ENCODE measurements at places on chromosomes 13 and 19.

DNA sequence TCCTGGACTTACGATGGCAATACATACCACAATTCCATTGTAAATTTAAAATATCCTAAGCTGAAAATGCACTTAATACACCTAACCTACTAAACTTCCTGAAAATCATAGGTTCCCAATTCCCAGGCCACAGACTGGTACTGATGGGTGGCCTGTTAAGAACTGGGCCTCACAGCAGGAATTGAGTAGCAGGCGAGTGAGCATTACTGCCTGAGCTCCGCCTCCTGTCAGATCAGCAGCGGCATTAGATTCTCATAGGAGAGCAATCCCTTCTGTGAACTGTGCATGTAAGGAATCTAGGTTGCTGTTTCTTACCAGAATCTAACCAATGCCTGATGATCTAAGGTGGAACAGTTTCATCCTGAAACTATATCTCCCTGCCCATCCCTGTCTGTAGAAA, 1670.2 kb upstream of the PCDH20 start:
- DNase-seq: no peak

DNA sequence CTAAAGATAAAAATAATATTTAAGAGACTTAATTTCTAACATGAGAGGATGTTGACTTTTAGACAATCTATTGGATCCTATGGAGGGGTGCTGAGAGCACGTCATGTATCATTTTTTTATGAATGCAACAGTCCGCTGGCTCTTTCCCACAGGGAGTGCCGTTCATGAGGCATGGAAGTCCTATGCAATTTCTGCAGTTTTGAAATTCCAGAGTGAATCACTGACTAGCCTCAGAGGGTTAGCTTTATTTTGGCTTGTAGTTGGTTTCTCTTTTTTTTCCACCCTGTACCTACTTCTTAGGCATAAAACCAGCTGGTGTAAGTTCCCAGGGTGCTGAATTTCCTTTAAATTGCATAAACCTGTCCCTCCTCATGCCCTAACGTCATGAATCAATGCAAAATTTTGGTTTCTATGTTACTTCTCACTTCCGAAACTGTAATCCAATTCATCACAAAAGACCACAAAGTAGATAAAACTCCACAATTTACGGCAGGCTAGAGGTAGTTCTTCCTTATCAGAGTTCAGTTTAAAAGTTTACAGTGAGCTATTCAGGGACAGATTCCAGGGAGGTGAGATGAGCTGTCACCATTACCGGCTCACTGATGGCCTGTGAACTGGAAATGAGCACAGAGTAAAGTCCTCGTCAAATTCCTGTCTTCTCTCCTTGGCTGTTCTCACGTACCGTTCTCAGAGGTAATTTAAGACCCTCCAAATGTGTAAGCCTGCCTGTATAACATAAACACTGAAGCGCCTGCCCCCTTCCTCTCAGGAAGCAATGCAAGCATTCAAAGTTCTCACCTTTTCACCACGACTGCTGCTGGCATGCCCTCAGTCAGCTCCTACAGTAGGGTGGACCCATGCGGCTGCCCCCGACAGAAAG, 216.6 kb upstream of the SLC10A2 start:
- DNase-seq: peak; percentile 86

DNA sequence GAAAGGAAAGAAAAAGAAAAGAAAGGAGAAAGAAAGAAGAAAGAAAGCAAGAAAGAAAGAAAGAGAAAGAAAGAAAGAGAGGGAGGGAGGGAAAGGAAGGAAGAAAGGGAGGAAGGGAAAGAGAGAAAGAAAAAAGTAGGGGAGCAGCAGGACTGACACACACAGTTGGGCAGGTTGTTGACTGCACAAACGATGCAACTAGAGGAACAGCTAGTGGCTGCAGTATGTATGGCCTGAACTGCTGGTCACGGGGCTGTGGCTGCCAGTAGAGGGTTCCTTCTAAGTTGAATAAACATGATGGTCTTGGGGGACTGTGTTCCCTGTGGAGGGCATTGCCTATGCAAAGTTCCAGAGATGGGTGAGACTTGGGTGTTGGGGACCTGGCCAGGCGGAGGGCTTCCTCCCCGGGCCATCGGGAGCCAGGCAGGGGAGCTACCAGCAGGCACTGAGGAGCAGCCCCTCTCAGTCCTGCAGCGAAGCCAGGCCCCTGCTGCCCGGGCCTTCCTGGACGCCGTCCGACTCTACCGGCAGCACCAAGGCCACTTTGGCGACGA, 16.7 kb upstream of the COLGALT1 start:
- no peak for DNase-seq

DNA sequence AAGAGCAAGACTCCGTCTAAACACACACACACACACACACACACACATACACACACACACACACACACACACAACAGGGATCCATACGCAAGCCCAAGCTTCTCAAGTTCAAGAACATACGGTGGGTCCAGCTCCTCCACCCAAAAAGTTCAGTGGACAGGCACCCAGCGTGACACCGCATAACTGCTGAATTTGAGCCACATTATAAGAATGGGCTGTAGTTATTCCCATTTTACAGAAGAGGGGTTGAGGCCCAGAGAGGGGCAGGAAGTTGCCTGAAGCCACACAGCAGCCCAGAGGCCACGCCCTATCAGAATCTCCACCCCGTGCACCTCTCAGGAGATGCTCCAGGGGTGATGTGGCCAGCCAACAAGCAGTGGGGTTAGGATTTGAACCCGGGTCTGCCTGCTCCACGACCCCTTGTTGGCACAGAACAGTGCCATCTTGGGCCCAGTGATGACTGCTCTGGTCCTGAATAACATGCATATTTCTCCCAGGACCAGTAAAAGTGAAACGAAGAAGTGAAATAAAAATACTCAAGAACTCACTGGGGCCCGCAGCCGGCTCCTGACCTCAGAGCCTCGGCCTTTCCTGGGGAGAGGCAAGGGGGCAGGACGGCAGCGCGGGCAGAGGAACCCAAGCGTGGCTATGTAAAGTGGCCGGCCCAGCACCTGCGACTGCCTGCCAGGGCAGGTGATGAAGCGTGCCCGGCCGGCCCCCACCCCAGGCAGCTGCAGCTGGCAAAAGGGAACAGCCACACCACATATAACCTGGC, 61.9 kb downstream of the AP1M1 start:
- DNase-seq: no peak

DNA sequence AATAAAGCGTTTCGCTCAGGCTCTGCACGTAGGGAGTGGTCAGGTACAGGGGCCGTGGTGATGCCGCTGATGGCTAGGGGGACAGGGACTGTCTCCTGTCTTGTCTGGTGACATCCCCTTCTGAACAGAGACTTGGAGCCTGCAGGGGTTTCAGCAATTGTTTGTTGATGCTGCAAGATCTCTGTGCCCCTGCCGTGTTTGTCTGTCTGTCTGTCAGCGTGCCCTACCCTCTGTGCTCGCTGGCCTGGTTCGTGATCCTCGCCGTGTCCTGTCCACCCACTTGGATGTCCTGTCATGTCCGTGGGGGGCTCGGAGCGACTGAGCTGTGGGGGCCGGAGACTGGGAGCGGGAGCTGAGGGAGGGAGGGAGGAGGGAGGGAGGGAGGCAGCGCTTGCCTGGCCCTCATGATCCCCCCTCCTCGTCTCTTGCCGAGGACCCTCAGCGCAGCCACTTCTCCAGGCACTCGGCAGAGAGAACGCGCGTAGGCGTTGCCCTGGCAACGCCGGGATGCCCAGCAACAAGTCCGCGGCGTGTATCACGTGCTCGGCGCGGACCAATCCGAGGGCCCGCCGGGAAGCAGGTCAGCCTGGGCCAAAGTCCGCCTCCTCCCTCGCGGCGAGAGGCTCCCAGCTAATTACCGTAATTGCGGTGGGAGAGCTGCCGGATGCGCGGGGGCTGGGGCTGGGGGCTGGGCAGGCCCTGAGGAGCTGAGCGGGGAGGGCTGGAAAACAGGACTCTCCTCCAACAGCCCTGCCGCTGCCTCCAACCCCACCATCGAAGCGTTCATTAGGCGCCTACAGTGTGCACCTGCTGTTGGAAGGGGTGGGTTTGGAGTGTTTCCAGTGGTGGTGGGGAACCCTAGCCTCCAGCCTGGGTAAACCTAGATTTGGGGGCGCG, 31.9 kb upstream of the FEM1A start:
- peak; percentile 73 for DNase-seq

GRCh38 chr13:90591927-90592268, 755.6 kb upstream of the MIR17HG start:
- DNase-seq: no peak

GRCh38 chr19:34838753-34839431, 65.9 kb upstream of the ZNF599 start:
- DNase-seq: no peak

GRCh38 chr13:99652141-99652540, 150.9 kb downstream of the TM9SF2 start:
- no peak for DNase-seq
